ENCODE measurements at places on chromosomes 1 and 21.

DNA sequence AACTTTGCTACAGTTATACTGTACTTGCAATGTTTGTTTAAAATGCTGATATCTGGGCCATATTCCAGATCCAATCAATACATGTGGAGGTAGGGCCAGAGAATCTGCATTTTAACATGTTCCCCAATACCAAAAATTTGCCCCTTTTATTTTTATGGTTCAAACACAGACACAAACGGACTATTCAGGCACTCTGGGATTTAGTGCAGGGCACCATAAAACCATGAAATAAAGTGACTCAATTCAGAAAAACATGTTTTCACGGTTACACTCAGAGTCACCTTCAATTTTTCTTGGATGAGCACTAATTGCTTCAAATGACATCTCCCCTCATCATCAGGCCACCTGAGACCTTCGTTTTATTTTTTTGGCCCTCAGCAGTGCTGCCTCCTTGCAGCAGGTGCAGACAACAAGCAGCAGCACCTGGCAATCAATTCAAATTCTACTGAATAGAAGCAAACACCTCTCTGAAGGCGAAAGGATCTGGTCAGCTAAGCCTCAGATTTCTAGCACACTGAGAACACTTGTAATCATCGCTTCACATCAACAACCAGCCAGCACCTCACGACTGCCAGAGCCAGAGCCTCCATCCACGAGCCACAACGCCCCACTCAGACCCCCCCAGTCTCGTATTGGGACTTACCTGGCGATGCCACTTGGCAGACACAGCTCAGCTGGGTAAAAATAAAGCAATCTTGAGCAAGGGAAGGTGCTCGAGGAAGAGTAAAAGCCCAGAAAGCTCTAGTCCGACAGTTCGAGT is 1.1 kb downstream of the ERO1B start:
- no peak for ATAC-seq

GRCh38 chr1:18794561-18794960 is 64.9 kb downstream of the TAS1R2 start:
- ATAC-seq: no peak

GRCh38 chr1:173024543-173024942 is 26.2 kb downstream of the TNFSF18 start:
- ATAC-seq: no peak

DNA sequence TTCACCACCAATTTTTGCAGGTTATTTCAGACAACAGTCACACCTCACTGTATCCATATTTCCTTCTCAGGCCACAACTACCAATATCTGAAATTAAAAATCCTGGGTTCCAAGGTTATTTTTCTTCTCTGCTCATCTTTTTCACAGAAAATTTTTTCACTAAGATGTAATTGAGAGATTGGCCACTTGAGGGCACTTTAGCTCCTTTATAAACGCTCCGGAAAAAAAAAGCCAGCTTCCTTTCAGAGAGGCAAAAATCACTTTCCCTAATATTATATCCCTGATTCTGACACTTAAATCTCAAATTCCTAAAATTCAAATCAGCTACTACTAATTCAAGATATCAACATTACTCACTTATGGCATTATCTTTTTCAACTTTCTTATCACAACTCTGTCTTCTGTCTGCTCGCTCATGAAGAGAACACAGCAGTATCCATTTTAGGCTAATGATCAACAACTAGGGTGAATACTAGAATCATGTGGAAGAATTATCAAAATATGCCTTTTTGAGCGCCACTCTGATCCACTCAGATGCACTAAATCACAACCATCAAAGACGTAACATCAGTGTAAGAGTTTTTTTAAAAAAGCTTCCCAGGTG is 101.4 kb upstream of the RGS1 start:
- ATAC-seq: no peak

DNA sequence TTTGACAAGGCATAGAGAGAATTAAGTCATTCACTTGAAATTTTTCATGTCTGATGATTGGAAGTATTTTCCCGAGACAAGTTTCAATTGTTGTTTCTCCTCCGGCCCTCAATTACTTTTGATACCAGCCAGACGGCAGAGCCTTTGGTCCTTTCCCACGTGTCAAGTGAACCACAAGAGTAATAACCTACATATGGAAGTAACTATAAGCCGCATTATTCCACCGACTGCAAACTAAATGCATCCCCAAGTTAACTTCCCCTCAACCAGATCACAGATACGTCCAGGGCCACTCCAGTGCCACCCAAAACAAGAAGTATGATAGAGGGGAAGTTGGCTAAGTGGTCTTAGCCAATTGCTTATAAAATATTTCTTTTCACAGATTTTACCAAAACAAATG is 20.2 kb downstream of the COLGALT2 start:
- no peak for ATAC-seq

DNA sequence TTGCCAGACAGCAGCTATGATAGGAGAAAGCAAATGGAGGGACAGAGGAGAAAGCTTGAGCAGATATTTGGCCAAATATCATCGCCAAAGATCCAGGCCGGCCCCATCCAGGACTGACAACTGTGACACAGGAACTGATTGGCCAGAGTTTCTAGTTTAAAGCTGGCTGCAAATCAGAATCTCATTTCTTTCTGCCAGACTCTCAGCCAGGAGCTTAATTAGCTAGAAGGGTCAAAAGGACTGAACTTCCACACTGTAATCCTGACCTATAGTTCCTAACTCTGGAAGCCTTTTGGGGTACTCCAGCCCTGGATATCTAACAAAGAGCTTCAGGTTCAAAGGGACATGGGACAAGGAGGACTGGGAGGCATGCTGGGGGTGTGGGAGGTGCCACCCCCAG is 106.7 kb upstream of the GNG12 start:
- ATAC-seq: no peak

DNA sequence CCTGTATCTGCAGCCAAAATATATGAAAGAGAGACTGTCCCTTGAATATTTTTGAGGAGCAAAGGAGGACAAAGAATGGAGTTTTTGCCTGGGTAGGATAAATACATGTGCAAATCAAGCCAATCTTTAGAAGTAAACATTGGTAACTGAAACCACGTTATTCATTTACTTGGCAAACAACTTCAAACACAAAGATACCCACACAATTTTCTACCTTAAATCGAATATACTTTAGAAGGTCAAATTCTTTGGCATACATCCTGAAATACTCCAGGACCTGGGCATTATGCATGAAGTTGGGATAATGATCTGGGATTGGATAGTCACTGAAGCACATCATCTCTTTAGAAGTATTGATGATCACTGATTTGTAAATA is 9.6 kb downstream of the FMO5 start:
- ATAC-seq: no peak

DNA sequence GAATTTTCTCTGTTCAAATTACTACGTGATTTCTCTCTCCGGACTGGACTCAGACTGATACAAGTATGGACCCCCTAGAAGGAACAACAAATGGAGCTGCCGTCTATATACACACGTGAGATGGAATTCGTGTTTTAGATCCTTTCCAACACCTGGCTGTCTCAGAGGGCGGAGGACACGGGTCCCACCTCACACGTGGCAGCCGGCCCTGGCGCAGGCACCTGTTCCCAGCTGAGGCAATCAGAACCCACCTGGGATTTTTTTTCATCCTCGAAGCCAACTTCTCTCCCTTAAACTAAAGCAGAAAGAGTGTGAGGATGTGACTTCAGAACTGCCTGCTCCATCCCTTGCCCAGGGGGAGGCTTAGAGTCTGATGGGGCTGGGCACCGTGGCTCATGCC is 34.1 kb upstream of the SCCPDH start:
- no peak for ATAC-seq

DNA sequence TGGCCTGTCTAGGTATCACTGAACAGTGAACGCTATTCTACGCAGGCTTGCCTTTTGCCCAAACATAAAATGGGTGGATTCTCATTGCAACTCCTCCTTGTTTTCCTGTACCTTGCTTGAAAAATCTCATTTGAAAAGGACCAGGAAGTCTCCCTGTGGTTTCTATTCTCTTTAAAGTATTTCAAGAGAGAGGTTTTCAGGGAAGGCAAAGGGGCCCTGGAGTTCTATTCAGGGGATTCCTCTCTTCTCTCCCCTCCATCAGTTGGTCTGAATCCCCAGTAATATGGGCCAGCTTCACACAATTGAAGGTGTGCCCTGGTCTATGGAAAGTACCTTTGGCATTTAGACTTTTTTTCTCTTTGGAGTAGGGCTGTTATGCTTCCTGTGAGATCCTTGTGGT is 311.3 kb downstream of the RGS7 start:
- no peak for ATAC-seq

- no peak for ATAC-seq
Observed at GRCh38 chr1:99561952-99562351, 84.0 kb upstream of the PALMD start.

- no peak for ATAC-seq
Observed at GRCh38 chr1:24894002-24894401, 36.1 kb downstream of the RUNX3 start.

GRCh38 chr1:10193288-10193687 is 17.1 kb upstream of the KIF1B start:
- ATAC-seq: no peak

DNA sequence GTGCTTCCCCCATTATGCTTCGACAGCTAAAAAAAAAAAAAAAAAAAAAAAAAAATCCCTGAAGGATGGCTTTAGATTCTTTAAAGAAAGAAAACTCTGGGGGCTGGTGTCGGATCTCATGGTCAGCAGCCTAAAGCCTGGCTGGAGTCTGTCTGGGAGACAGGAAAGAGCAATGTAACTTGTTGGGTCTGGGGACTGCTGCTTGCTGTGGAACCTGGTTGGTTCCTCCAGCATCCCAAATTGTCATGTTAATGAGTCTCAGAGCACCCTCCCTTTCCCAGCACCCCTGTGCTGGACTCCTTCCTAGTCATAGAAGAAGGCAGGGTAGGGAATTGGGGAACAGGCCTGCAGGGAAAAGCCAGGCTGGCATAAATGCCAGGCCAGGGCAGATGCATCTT is 3.0 kb downstream of the KCNC4 start:
- ATAC-seq: no peak

- no peak for ATAC-seq
Observed at GRCh38 chr1:218959784-218960183, 213.9 kb upstream of the LYPLAL1 start.

- ATAC-seq: no peak
Observed at GRCh38 chr1:54967372-54967771, 13.1 kb upstream of the TMEM61 start.

- ATAC-seq: no peak
Observed at GRCh38 chr1:12405325-12406210, 175.7 kb downstream of the VPS13D start.

DNA sequence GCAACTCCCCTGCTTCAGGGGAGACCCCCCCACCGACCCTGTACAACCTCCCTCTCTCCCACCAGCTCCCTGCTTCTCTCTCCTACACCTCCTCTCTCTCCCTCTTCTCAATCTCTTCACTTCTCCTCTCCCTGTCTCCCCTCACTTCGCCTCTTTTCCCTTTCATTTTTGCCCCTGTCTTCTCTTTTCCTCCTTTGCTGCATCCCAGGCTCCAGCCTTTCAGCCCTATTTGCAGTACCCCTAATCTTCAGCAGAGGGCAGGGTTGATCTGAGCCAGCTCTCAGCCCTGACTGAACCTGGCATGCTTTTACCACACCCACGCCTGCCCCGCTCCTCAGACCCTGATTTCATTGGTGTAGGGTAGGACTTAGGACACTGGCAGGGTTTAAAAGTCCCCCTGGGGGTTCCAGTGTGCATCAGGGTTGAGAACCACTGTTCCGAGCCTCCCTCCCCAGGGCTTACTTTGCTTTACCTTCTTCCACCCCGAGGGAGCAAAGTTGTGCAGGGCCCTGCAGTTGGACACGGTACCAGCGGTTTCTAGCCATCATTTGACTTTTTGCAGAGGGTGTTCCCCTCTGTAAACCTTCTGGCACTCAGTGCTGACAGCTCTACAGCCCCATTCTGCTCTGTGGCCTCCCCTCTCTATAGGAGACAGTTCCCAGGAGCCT is 67.3 kb upstream of the CNTN2 start:
- ATAC-seq: peak; percentile 57

DNA sequence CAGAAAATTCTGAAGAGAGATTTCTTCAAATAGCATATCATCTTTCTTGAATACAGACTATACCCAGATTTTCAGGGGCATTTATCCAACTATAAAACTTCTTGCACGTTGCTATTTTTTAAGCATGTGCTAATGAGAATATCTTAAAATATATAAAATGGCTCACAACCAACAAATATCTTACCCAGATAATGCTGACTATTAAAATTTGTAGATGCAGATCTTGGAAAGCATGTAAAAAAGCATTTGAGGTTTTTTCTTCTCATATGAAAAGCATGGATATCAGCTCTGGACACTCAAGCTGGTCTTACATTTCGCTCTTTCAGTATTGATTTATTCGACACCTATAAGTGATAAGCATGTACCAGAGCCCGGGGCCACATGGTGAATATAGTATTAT is 1187.7 kb upstream of the ADGRL4 start:
- no peak for ATAC-seq

DNA sequence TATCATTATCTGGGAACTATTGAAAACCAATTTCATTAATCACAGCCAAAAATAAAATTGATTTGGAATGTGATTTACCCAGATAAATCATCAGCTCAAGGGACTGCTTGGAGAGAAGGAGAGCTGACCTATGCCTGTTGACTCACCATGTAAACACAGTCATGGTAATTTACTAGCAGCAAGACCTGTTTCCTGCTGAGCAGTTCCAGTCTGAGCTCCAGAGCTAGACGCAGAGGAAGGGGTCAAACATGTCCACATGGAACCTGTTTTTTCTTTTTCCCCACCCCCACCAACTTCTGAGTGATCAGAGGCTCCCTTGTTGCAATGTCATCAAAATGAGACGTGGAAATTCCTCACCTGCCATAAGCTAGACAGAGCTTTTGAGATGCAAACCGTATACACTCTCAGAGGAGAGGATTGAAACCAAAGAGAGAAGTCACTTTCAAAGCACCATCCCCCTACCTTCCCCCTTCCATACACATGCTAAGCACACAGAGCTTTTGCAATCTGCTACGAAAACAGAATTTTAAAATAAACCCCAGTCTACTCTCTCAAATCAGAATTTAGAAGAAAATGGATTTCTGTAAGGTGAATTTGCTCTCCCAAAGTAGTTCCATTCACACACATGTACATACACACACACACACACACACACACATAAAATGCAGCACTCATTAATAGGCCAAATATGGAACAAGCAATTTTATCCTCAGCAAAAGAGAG is 55.9 kb upstream of the PTGFRN start:
- peak; percentile 57 for ATAC-seq

DNA sequence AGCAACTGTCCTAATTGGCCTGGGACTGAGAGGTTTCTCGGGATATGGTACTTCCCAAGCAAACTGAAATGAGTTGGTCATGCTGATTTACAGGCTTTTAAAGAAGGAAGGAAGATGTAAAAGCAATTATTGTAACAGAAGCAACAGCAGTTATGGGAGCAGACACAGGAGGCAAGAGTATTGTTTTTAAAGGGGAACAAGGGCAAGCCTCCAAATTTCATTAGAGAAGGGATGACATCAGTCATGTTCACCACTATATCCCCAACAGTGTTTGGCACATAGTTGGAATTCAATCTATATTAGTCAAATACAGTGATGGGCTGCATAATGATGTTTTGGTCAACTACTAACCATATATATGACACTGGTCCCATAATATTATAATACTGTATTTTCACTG is 46.0 kb upstream of the JUN start:
- no peak for ATAC-seq

Data from activated CD4-positive, CD25-positive, alpha-beta regulatory T cell treated with anti-CD3 and anti-CD28 coated beads, Interleukin-2, amount 50 U/mL, for 24 hours (primary cell).